ENCODE measurements at places on chromosomes 12 and 14.

- DNase-seq: no peak
Observed at GRCh38 chr12:3361146-3361545, 129.9 kb upstream of the PRMT8 start.

- DNase-seq: no peak
Observed at GRCh38 chr12:6942331-6942665, 1.3 kb upstream of the RNU7-1 start.

- no peak for DNase-seq
Observed at GRCh38 chr12:132398386-132398991, 69.1 kb upstream of the GALNT9 start.

- no peak for DNase-seq
Observed at GRCh38 chr14:96131836-96132235, 72.8 kb upstream of the BDKRB2 start.

DNA sequence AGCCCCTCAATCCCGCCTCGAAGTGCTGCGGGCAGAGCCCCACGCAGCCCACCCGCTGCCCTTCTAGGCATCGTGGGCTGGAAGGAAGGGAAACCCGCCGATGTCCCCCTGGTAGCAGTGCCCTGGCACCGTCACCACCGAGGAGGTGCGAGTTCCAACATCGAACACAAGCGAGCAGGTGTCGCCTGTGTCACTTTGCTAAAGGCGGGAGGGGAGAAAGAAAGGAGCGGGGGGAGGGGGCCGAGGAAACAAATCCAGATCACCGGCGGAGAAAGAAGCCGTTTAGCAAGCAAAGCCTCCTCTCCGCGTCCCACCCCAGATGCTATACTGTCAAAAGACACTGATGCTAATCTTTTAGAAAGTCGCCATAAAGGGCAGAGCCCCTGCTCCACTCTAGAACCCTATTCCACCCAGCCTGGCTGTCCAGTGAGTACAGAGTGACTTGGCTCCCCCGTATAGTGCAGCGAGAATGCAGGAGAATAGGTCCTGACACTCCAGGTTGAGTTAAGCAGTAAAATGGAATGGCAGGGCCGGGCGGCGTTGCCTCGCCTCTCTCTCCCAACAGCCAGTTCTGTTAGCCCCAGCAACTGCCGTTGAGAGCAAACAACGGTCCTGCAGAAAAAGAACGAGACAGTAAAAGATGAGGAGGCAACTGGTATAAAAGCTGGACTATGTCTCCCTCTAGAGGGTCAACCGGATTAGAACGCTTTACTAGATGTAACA, 67.9 kb upstream of the USP15 start:
- peak; percentile 64 for DNase-seq

DNA sequence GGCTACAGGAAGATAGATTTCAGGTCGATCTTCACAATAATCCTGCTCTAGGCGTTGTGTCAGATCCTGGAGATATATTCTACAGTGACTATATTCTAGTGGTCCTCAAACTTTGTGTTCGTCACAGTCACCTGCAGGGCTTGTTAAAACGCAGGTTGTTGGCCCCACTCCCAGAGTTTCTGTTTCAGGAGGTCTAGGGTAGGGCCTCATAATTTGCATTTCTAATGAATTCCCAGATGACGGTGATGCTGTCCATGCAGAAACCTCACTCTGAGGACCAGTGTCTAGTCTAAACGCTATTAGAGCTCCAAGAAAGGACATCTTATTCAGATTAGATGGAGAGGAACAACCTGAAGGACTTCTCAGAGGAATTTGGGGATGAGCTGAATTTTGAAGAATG, 13.2 kb upstream of the SLC6A13 start:
- DNase-seq: no peak

- DNase-seq: no peak
Observed at GRCh38 chr14:68444449-68445168, 348.3 kb downstream of the ZFP36L1 start.

Measured in activated CD8-positive, alpha-beta memory T cell treated with anti-CD3 and anti-CD28 coated beads, Interleukin-2, amount 10 ng/mL, durations not matched to agents 7 days and 5 days (primary cell).